ENCODE measurements at places on chromosomes 16 and 17.

- DNase-seq, result no peak
Measured at GRCh38 chr16:19783363-19784182, 65.5 kb downstream of the IQCK start.

GRCh38 chr17:75345514-75346167 is 56.4 kb upstream of the SLC25A19 start:
- peak; percentile 70 for DNase-seq

GRCh38 chr16:57626420-57627170 is 1.8 kb upstream of the ADGRG1 start:
- DNase-seq, result no peak

GRCh38 chr16:30010844-30011713 is at the start of gene DOC2A:
DOC2A (minus strand) TSS chr16:30011027; CDS start chr16:30010222, 805 bp downstream.
- peak; percentile 60 for DNase-seq

GRCh38 chr17:2982854-2983253 is 80.6 kb downstream of the OR1D5 start:
- no peak for DNase-seq

DNA sequence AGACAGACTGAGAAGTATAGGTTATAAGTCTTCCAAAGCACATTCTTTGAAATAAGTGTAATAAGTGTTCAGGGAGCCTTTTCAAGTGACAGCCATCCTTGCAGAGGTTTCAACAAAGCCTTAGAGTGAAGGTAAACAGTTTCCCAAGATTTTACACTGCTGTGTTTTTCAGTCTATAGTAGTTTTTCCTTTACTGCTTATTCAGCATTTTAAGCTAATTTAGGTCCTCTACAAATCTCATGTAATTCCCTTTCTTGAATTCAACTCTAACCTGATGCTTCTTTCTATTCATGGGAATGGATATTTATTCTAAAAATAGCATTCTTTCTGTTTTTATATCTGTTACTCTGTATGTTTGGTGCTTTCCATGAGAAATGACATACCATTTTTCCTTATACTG is 211.3 kb downstream of the PHKB start:
- no peak for DNase-seq

DNA sequence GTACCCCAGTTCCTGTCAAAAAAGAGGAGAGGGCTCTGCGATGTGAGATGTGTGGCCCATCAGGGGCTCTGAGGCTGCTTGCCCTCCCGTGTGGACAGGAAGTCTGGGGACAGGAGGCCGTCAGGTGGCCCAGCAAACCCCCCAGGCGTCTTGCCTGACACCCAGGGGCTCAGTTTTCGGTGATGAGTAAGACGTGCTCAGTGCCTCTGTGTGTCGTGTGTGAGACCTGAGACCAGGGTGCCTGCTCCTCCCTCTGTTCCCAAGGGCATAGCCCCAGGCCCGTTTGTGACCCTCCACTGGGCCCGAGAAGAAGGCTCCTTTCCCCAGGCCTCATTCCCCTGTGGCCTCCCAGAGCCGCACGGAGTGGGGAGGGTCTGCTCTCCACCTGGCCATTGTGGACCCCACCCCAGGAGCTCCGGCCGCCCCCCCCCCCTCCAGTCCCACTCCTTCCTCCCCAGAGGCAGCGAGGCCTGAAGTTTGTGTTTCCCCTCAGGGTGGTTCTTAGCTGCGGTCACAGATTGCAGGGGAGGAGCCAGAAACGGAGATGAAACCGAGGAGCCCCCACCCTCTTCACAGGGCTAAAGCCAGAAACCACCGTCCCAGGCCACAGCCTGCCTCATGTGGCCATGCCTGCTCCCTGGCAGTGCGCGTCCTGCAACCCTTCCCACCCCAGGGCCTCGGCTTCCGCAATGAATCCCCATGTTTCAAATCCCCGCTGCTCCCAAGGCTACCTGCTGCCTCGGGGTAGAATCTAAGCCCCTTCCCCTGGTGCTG is 4.9 kb upstream of the ACTG1 start:
- peak; percentile 75 for DNase-seq

DNA sequence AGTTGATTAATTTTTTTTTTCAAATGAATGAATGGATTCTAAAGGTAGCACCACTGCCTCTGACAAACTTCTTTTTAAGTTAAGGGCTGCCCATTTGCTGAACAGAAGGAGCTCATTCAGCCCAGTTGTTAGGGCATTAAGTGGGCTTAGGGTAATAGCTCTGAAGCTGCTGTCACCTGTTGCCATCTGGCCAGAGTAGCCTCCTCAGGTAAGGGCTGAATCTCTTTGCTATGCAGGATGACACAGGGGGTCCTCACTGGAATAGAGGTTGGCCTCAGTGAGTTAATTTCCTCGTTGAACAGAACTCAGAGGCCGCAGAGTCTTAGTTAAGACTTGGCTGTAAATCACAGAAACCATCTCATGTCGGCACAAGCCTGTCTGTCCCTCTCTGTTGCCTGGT is 232.8 kb downstream of the CCDC182 start:
- DNase-seq, result no peak

GRCh38 chr17:58040386-58040785 is 33.3 kb upstream of the SRSF1 start:
- no peak for DNase-seq

DNA sequence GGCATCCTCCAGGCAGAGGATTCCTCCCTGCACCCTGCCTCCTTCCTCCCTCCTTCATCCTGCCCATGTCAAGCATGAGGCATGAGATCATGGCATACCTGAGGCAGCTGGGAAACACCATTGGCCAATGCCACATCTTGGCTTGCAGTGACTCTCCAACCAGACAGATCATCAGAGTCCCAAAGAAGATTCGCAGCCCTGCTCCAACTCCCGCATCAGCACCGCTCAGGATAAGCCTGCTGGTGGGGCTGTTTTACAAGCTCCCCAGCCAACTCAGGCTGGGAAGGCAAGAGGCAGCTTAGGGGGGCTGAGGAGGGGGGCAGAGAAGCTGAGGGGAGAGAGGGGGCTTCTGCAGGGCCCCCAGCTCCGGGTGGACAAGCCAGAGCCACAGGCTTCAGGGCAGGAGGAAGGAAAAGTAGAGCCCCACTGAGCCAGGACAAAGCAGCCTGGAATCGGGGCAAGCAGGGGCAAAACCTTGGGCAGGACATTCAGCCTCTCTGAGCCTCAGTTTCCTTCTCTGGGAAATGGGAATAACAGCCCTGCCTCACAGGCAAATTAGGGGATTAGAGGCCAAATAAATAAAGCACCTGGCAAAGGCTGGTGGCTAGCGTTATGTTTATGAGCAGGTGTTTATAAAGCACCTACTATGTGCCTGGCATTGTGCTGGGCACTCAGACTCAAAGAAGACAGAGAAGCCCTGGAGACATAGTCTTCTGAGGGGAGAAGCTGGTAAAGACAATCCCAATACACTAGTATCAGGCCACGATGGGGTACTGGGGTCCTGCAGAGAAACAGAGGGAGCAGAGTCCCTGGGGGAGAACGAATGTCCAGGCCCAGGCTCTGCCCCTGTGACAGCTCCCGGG is 88.1 kb downstream of the GOSR1 start:
- DNase-seq, result peak; percentile 90

DNA sequence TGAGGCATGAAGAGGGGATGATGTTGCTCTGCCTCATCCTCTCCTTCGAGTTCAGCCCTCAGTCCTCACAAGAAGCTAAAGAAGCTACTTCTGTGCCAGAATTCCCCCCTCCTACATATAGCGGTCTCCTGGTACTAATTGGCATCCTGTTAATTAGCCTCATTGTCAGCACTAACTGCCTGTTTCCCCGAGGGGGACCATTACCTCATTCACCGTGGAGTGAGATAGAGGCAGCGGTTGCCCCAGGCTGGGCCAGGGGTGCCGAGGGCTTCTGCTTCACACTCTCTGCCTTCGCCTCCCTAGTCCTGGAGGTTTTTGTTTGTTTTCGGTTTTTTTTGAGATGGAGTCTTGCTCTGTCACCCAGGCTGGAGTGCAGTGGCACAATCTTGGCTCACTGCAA is 5.7 kb upstream of the MINK1 start:
- peak; percentile 56 for DNase-seq

- no peak for DNase-seq
Measured at GRCh38 chr17:7416323-7416722, 3.8 kb upstream of the SPEM1 start.

DNA sequence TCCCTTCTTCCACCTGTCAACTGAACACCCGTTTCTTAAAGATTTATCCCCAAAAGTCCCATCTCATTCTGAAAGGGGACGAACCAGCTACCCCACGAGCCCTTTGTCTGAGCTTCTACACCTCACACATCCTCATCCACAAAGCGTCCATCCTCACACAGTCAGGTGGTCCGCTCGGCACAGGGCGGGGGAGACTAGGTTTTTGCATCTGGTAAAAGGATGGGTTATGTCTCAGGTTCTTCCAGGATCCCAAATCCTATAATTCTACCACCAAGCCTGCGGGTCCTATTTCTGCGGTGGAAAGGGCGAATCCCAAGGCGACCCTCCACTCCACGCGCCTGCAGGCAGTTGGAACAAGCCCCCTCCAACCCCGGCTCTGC is 458 bp downstream of the GFOD2 start:
- peak; percentile 37 for DNase-seq

Data from mesendoderm (in vitro differentiated cells).